ENCODE measurements at places on chromosomes 5 and 9. TPM values are rescaled to one million over a fixed set of nuclear protein-coding genes. Genes with fewer than 3 reads are reported as not detected.

DNA sequence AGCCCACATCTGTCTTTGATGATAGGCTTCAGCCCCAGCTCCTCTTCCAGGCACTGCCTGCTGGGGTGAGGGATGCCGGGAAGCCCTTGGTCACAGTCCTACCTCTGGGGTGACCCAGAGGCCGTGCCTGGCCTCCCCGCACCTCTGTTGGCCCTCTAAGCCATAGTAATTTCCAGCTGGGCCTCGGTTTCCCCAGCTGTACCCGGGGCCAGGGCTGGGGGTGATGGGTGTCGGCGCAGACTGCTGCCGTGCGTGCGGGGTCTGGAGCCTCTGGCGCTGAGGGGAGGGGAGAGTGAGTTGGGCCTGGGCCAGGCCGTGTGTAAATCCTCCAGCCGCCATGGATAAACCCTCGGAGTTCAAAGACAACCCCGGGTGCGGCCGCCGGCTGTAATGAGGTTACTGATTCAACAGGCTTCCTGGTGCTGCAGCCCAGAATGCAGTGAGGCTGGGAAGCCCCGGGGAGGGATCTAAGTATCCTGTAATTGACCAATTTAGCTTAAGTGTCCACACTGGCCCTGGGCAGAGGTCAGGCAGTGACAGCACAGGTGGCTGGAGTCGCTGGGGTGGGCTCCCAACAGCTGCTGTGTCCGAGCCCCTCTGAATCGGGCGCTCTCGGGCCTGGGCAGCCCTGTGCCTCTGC is 7.1 kb downstream of the RXRA start:
- DNase-seq = no peak

- no peak for DNase-seq
Observed at GRCh38 chr9:100430286-100430940, 3.5 kb downstream of the MSANTD3 start.

DNA sequence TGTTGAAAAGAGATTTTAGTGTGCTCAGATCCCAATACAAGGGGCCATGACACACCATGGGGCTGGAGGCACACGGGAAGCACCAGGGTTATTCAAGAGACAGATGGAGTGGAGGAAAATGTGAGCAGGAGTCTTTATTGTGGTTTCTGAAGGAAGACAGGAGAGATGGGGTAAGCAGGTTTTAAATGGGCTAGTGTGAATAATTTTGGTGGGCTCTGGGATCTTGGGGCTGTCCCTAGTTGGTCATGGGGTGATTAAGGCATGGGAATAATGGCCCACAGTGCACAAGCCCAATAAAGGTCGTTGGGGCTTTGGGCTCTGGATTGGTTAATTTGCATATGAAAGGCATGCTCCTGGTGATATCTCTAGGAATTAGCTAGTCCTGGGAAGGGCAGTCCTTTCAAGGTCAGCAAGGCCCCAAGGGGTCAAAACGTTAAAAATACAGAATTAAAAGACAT is 3.6 kb upstream of the SCGB3A2 start:
- DNase-seq = no peak

Gene ANKRD18A
- 4.5 TPM for total RNA-seq

Gene TSSK1B
- not detected for total RNA-seq

Gene QRFP
- not detected for total RNA-seq

Gene UGCG
- 15.0 TPM for total RNA-seq

Gene GMCL2
- not detected for total RNA-seq
